ENCODE measurements at places on chromosomes 1 and 21.

GRCh38 chr1:75522389-75522788 lies 88.5 kb downstream of the SLC44A5 start:
- no peak for DNase-seq

DNA sequence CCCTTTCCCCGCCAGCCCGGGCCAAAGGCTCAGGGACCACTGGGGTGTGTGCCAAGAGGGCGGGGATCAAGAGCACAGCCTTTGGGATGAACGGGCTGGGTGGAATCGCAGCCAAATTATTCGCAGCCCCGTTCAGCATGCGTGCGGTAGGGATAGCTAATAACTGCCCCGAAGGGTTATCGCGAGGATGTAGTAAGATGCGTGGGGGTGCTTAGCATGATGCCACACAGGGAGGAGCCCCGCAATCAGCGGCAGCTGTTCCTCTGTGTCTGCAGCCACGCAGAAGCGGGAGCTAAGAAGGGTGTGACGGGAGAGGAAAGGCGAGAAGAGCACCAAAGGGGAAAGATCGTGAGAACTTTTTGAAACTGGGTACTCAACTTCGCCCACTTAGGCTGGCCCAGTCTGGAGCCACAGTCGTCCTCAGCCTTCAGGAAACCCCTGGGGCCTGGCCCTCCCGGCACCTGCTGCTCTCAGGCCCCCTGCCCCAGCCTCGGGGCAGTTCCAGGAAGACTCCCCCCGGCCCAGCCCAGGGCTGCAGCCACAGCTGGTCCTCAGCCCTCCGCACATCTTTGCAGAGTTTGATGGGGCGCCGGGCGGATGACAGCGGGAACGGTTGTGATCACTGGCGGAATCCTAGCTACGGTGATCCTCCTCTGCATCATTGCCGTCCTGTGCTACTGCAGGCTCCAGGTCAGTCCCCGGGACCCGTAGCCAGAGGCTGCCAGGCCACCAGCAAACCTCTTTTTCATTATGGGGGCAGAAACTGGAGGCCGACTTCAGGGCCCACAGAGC lies 64.9 kb downstream of the TOR1AIP2 start:
- no peak for DNase-seq

DNA sequence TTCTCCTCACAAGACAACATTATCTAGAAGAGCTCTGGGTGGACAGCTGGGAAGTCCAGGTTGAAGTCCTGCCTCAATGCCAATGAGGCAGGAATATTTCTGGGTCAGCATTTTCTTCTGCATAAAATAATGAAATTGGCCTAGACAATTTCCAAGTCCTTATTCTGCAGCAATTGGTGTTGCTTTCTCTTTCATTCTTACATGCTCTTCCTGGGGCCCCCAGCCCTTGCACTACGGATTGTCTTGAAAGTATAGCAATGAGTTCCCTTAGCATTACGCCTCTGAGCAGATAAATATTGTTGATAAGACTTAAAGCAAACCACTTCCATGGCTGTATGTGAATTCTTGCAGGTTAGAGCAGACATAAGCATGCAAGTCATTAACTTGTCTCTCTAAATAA lies 188.5 kb downstream of the TGFBR3 start:
- peak; percentile 69 for DNase-seq

GRCh38 chr1:172394811-172395210 lies 25.7 kb upstream of the C1orf105 start:
- no peak for DNase-seq

GRCh38 chr1:4734219-4734618 lies 79.8 kb downstream of the AJAP1 start:
- DNase-seq = no peak

DNA sequence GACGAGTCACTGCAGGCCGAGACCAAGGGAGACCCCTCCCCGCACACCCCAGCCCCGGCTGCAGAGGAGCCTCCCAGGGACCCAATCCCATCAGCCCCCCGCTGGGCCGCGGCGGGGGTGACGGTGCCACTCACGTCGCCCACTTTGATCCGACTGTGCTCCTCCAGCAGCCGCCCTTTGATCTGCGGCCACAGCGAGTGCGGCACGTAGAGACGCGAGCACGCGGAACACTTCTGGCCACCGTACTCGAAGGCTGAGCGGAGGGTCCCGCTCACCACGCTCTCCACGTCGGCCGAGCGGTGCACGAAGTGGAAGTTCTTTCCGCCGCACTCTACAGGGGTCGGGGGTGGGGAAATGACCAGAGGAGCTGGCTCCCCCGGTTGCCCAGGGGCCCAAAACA lies 17.8 kb upstream of the TAS1R2 start:
- no peak for DNase-seq

DNA sequence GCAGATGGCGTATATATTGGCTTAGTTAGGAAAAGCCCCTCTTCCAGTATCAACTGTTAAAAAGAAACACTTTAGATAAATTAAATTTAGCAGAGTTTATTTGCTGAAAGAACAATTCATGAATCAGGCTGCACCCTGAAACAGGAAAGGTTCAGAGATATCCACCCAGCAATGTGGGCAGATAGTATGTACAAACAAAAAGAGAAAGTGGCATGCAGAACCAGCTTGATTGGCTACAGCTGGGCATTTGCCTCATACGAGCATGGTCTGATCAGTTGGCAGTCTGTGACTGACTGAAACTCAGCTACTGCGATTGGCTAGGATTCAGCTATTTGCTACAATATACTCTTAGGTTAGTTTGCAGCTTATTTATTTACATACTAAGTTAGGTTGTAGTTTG lies 98.2 kb downstream of the ZC3H11B start:
- no peak for DNase-seq

- peak; percentile 49 for DNase-seq
Observed at GRCh38 chr1:203324105-203325025, 19.0 kb downstream of the BTG2 start.

DNA sequence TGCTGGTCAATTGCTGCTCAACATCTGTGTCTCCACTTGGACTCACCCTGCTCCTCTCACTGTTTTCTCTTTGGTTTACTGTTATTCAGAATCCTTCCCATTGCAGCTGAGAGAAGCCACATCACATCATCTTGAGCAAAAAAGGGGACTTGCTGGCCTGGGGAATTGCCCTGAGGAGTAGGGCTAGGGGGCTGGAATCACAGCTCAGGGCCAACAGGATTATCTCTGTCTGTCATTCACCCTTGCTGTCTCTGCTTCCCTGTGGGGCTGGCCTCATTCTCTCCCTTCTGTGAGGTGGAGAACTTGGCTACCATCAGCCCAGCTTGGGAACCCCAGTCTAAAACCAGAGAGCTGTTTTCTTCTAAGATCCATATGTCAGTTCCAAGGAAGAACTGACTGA lies 140.7 kb upstream of the WNT4 start:
- DNase-seq = no peak

DNA sequence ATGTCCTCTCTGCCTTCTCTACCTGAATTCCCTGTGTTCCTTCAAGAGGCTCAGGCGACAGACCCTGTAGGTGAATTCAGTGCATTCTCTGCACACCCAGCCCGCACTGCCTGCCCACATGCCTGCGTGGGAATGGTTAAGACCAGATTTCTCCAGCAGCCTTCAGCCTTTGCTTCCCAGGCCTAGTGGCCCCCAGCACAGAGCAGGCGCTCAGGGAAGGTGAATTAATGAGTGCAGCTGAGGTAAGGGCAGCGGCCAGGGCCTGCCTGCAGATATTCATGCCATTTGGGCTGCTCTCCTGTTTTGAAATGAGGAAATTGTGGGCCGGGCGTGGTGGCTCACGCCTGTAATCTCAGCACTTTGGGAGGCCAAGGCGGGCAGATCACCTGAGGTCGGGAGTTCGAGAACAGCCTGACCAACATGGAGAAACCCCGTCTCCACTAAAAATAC lies 45.5 kb downstream of the IER5 start:
- DNase-seq = no peak

GRCh38 chr21:34939673-34940331 lies 109.3 kb downstream of the RUNX1 start:
- no peak for DNase-seq

DNA sequence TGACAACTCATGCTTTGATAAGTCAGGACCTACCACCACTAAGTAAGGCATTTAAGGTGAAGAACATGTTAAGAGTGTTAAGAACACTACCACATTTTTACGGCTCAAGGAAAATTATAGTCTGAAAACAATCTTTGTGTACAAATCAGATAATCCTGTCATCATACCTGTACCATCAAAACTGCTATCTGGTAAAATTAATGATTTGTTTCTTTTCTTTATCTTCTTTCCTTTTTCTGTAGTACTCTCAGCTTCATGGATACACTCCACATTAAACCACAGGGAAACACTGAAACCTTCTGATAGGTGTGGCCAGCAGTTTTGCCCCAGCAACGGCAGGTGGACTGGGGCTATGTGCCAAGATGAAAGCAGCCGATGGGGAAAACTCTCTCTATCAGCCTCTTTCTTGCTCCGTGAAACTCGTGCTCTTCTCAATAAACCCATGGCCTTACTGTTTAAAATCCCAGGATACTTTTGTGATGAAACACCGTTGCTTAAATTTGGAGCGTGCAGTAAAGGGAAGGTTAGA lies 75.1 kb downstream of the LYST start:
- no peak for DNase-seq

DNA sequence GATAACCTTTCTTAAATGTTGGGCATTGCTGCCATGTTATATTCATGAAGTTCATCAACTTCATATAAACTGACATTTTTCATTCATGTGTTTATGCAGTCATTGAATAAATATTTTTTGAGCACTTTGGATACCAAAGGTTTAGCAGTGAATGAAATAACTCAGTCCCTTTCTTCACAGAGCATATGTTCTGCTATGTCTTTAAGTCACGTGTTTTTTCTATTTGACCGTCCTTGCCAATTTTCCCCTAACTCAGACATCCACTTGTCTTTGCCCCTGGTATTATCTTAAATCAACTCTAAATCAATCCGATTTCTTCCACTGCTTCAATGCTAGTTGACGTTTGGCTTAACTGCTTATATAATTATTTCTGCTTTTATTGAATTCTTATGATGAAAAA lies 16.6 kb downstream of the ADARB1 start:
- DNase-seq = no peak

DNA sequence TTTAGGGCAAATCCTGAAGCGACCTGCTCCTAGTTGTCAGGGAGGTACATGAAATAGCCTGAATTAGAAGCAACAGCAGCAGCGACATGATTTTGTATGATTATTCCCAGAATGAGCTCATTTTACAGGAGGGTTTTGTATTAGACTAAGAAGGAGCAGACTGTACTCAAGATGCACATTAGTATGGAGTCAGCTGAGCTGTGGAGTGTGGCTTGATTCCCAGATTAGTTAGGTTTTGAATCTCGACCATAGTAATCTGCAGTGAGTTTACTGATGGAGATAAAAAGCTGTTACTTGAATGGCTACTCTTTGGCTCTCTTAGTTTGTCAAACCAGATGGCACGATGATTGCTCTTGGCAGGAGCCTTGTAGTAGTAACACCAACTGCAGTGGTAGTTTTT lies 143.1 kb downstream of the PHTF1 start:
- no peak for DNase-seq

- no peak for DNase-seq
Observed at GRCh38 chr1:90561911-90562310, 155.2 kb downstream of the BARHL2 start.

DNA sequence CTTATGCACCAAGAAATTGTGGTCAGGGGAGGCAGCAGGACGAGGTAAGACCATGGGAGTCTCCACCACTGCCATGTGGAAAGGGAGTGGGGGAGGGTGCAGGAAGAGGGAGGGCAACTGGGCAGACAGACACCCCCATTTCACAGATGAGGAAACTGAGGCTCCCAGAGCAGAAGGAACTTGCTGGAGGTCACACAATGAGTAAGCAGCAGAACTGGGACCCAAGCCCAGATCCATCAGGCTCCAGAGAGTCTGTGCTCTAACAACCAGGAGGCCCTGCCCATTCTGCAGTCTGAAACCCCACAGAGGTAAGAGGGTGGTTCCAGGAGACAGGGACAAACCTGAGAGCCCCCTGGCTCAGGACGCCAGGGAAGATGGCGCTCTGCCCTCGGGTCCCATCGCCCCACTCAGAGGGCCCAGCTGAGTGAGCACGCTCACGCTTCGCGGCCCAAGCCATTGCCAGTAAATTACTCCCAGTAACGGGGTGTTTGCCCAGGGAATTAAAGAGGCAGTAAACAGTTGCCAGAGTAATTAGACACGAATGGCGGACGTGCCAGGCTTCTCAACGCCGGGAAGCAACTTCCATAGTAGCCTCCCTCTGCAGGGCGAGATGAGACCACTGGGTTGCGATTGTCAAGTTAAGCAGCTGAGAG lies 59.2 kb downstream of the MATN1 start:
- no peak for DNase-seq

DNA sequence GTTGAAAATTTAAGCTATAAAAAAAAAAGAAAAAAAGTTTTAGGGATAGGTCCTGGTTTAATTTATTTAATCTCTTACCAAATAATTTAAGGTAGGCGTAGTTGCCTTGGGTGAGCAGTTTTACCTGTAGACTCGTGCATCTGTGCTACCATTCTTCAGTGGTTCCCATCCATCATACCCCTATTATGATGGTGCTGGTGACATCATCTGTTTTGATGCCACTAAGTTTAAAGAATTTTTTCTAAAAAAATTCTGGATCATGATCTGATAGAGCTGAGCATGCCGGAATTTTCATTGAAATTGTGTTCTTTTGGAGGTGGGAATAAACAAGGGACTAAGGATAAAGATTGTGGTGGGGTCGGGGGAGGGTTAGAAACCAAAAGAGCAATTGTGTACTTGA lies 15.7 kb downstream of the LAMC1 start:
- DNase-seq = no peak

GRCh38 chr1:173005196-173005864 lies 45.4 kb downstream of the TNFSF18 start:
- DNase-seq = no peak

- no peak for DNase-seq
Observed at GRCh38 chr21:18334066-18334465, 69.5 kb downstream of the TMPRSS15 start.

DNA sequence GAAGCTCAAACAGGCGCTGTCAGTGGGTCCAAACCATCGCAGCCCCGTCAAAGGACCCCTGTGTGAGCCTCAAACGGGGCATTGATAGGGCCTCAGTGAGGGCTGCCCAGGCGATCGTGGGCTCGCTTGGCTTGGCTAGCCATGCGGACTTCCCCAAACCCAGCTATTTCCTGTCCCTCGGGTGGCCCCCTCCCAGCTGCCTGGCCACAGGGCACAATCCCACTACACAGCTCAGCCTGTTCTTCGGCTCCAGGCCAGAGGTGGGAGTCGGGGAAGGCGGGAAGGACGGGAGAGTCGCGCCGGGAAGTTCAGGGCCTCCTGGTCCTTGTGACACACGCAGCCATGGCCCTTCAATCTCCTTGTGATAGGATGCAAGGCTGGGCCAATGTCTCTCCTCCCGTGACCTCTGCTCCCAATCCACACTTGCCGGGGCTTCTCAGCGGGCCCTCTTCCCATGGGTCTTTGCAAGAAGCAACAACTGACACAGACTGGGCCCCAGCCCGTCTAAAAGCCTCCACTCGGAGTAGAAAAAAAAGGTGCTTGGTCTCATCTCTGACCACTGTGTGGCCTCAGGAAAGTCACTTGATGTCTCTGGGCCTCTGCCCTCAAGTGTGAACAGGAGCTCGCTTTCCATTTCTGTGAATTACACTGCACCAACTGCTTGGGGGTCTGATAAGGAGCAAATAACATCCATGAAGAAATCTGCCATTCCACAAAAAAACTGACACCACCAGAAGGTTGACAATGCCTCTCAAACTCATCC lies 7.1 kb upstream of the MATN1 start:
- no peak for DNase-seq
